Stimulated activated CD8-positive, alpha-beta memory T cell treated with anti-CD3 and anti-CD28 coated beads, Interleukin-2, amount 100 ng/mL, for 1 hour (primary cell): ENCODE measurements at places on chromosomes 7 and 10.

DNA sequence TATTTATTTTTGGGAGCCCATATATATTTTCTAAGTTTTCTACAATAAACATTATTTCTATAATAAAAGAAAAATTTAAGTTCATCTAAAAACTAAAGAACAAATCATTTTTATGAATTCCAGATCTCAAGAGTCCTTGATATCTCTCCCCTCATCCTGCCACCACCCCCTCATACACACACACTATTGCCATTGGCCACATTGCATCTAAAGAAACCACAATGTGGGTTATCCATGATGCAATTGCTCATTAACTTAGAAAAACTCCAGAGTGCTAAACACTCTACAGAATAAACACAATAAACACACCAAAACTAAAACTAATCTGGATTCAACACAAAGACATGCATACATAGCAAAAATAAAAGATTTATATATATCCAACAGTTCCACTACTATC is 37.8 kb downstream of the FAM13C start:
- no peak for DNase-seq

- DNase-seq: no peak
Measured at GRCh38 chr10:90993340-90993739, 72.5 kb upstream of the ANKRD1 start.

DNA sequence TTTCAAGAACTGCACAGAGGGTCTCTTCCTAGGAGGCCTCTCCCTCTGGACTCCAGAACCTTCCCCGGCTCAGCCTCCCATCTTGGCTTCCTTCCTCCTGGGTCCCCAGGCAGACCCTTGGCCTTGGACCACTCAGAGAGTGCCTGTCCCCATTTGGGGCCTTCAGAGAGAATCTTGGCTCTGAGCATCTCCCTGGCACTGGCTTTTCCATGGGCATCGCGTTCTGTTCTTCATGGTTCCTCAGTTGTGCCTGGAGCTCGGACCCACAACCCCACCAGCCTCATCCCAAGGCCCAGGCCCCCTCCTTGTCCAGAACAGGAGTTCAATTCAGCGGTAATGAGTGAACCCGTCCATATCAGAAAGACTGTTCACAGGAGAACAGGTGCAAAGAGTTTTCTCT is 73.4 kb downstream of the VIPR2 start:
- DNase-seq: no peak

GRCh38 chr7:30201161-30201666 is 66.4 kb downstream of the MTURN start:
- DNase-seq: no peak

DNA sequence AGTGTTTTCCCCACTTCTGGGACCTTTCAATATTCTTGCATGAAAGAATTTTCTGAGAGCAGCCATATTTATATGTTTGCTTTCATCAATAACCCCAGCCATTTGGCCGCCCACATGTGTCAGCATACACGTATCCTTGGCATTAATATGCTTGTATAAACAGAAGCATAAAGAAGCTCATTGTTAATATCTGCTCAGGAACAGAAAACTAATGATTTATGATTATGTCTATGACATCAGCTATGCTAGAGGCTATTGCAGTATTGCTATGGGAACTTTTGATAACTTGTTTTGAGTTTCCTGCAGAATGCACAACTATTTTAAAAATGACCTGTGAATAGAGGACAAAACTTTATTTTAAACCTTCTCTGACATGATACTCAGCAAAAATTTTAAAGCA is 300.9 kb upstream of the MTPN start:
- DNase-seq: no peak

DNA sequence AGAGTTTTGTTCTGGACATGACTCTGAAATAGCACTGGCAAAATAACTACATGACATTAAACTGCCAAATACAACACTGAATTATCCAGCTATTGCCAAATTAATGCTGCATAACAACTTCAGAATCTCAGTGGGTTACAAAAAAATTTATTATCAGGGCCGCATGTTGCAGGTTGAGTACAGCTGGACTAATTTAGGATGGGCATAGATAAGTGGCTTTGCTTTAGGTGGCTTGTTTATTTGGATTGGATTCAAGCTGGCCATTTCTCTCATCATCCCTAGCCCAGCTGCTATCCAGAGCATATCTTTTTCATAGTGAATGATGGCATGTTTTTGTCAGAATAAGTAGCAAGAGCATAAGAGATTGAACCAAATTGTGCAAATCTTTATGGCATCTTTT is 1277.1 kb downstream of the REEP3 start:
- DNase-seq: no peak

DNA sequence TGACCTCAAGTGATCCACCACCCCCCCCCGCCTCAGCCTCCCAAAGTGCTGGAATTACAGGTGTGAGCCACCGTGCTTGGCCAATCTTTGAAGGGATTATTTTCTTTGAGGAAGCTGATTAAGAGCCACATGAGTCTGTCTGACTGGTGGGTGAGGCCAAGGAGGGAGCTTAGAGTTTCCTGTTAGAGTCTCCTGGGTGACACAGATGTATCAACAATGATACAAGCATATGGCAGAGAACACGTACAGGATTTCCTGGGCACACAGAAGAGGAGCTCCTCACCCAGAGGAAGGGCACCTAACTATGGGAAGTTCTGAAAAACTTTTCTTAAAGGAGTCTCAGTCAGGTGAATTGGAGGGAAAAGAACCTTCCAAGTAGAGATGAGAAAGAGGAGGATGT is 69.4 kb downstream of the GOLGA7B start:
- DNase-seq: no peak

- no peak for DNase-seq
Measured at GRCh38 chr7:124655990-124656389, 109.6 kb downstream of the GPR37 start.

DNA sequence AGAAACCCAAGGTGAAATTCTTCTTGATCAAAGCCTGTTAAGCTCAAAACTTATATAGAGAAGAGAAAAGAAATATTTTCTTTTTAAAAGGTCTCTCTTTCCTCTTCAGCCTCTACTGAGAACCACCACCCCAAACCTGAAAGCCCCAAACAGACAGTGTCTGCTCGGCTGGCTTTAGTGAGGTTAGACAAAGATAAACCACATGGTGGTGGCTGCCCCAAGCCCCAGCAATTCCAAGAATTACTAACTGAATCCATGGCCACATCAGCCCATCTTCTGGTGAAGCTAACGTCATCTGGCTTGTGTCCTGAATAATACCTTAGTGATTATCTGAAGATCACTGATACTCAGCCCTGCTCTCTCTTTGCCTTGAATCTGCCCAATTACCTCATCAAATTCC is 275.0 kb downstream of the ELMO1 start:
- DNase-seq: no peak

- DNase-seq: no peak
Measured at GRCh38 chr10:68251625-68252495, 19.9 kb upstream of the ATOH7 start.

DNA sequence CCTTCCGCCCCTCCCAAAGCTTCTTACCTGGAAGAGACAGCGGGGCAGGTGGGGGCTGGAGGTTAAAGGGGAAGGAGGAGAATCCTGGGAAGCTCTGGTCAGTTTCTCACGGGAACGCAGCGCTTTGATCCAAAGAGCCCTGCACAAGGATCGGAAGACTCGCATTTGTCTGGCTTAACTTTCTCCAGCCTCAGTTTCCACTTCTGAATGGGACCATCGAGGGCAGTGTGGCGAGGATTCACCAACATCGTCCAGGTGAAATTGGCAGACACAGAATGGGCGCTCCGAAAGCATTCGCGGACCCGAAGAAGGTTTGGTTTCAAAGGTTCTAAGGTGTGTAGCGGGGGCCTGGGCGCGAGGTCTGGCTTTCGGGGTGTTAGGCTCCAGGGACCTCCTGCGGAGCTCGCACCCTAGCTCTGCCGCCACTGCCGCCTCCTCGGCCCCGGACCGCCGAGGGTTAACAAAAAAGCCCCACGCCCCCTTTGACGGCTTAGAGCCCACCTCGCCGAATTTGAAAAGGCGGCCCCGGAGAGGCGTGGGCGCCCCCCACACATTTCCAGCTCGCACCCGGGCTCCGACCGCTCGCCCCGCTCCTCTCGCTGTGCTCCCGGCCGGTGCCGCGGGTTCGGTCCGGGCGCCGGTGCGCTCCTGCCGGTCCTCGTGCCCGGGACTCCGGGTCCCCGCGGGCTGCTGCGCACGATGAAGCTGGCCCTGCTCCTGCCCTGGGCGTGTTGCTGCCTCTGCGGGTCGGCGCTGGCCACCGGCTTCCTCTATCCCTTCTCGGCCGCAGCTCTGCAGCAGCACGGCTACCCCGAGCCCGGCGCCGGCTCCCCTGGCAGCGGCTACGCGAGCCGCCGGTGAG is at the start of gene COL26A1:
Gene COL26A1 (plus strand): TSS at position 542 of the 862 bp plus-strand sequence. CDS start 158 bp downstream, at position 700.
- DNase-seq: no peak

DNA sequence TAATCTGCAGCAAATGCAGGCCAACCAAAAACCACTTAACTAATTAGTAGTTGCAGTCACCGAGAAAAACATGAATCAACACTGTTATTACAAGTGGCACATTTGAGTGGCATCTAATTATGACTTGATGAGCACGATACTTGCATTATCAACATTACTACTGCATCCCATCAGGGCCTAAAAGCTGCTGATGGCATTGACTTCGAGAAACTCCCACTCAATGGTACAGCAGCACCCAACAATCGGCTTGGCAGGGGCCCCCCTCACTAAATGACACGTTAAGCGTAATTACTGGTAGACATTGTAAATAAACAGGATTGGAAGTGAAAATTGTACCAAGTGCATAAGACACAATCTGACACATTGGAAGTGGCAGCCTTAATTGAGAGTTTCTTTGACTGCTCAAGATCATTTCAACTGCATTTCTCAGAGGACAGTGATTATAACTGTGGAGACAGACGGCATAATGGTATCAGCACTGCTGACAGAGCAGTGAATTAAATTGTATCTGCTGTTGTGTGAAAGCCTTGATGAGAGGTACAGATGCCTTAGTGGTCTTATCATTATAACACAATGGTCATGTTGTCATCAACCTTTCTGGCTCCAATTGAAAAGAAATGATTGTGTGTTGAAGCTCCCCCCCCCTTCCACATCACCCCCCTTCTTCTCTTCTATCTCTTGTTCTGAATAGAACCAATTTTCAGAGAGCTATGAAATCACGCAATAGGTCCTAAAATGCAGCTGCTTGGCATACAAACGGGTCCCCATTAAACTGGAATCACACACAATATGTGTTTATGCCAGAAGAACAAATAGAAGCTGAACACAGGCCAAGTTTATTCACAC is 43.4 kb downstream of the SHTN1 start:
- DNase-seq: no peak

GRCh38 chr10:85508159-85508558 is 858.4 kb downstream of the GRID1 start:
- no peak for DNase-seq

DNA sequence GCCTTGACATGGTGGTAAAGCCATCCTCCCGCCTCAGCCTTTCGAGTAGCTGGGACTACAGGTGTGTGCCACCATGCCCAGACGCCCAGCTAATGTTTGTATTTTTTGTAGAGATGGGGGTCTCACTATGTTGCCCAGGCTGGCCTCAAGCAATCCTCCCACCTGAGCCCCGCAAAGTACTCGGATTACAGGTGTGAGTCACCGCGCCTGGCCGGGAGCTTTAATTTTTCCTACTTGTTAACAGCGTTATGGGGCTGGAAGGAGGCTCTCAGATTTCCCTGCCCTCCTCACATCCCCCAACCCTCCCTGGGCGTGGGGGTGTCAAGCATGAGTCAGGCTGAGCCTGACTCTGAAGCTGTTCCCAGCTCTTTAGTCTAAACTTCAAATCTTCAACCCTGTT is 8.3 kb downstream of the ALKBH4 start:
- no peak for DNase-seq

DNA sequence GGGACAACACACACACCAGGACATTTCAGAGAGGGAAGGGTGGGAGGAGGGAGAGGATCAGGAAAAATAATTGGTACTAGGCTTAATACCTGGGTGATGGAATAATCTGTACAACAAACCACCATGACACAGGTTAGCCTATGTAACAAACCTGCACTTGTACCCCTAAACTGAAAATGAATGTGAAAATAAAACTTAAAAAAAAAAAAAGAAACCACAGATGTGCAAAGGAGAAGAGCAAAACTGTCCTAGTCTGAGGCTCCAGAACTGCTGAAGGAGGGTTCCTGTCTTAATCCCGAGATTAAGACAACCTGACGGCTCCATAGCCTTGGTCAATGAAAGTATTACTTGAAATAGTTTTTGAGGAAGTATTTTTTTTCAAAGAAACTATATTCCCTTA is 423.0 kb downstream of the NEBL start:
- no peak for DNase-seq

DNA sequence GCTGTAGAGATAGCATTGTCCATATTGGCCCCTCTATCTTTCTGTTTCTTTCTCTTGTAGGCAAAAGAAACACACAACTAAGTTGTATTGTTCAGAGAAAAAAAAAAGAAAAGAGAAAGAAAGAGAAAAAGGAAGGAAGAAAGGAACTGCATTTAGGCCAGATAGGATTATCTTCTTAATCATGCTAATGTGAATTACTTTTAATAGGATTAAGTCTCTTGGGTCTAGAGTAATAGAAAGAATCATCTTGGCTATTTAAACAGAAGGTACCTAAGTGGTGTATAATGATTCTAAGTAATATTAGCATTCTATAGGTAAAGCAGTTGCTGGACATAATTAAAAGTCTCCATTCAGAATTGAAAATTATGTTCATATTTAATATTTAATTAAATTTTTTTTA is 42.2 kb downstream of the GPR85 start:
- no peak for DNase-seq

GRCh38 chr7:113159746-113160339 is 41.5 kb upstream of the SMIM30 start:
- DNase-seq: no peak

DNA sequence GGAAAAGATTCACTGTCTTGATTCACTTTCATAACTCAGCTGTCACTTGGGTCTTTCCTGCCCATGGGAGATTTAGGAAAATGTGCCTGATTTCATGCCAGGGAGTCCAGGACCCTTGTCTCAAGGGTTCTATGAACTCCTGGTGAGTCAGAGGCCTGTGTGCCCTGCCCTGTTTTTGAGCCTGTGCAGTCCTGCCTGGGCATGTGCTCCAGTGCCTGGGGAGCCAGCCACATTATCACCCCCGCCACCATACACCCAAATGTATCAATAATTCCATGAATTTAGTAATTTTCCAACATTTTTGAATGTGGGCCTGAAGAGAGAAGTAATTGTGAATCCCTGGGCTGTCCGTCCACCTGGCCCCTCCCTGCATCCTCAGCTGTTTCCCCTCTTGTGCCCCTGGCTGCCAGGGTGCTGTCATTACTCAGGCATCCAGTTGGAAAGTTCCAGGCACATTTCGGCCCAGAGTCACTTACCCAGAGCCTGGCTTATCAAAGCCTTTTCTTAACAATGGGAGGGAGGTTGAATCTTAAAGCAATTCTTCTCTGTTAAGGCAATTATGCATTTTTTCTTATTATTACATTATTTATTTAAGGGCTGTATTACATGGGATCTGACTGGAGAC is 287.8 kb upstream of the CDC14C start:
- DNase-seq: no peak

- no peak for DNase-seq
Measured at GRCh38 chr7:106613848-106614560, 47.0 kb downstream of the CCDC71L start.

- no peak for DNase-seq
Measured at GRCh38 chr10:128016423-128017060, 109.6 kb downstream of the PTPRE start.

GRCh38 chr7:151595702-151596350 is 76.1 kb upstream of the RHEB start:
- no peak for DNase-seq

GRCh38 chr10:131500892-131501291 is 189.4 kb upstream of the TCERG1L start:
- DNase-seq: no peak

GRCh38 chr7:116521046-116521664 is 3.7 kb upstream of the CAV1 start:
- DNase-seq: no peak
